GM13977 (cell line): ENCODE measurements at places on chromosomes 13 and 19.

- DNase-seq = no peak
These were observed 86.9 kb upstream of the DOCK9 start for GRCh38 chr13:99064624-99065234.

DNA sequence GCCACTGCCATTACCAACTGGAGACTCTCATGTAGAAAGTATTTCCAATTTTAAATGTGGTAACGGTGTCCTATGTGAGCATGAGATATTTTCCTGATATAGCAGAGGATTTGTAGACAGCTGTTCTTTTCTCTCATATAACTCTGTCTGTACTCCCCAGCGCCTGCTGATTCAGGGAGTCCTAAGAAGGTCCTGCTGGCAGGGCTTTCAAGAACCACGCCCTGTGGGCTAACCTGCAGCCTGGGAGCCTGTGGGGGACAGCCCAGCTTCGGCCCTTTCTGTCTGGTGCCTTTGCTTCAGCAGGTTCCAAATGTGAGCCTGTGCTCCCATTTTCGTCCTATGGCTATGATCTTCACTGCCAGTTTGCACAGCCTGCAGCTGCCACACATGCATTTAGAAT, 316.8 kb downstream of the ATP8A2 start:
- DNase-seq = no peak

DNA sequence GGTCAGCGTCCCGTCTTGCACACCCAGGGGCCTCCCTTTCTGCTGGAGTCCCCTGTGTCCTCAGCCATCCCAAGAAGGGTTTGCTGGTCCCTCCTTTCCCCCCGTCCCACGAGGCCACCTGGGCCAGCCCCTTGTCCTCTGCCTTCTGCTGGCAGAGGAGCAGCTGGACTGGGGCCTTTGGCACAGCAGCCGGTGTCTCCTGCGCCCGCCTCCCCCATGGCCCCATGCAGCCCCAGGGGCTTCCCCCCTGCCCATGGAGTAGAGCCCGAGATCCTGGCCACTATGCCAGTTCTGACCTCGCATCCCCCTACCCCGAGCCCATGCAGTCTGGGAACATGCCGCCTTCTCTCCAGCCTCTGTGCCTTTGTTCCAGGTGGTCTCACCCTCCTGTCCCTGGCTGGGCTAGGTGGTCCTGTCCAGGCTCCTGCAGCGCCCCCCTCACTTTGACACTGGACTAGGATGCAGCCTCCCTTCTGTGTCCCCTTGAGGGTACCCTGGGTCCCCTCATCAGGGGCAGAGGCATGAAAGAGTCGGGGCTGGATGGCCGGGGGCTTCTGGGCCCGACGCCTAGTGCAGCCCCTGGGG, 5.7 kb upstream of the GARIN5A start:
- DNase-seq = no peak

DNA sequence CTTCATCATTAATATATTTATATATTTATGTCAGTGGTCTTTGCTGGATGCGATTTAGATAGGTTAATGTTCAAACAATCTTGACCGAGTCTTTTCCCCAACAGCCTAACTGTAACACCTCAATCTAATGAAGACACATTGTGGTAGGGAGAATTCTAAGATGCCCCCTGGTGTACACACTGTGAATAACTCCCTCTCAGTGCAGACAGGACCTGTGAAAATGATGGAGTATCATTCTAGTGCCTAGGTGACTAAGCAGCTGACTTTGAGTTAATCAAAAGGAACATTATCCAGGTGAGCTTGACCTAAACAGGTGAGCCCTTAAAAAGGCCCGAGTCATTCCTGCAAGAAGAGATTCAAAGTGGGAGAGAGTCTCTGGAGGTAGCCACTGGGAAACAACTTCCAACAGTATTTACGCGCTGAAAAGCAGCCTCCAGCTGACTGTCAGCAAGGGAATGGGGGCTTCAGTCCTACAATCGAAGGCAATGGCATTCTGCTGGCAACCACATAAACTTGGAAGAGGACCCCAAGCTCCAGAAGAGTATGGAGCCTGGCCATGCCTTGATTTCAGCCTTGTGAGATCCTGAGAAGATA, 28.0 kb upstream of the KBTBD7 start:
- peak; percentile 60 for DNase-seq

DNA sequence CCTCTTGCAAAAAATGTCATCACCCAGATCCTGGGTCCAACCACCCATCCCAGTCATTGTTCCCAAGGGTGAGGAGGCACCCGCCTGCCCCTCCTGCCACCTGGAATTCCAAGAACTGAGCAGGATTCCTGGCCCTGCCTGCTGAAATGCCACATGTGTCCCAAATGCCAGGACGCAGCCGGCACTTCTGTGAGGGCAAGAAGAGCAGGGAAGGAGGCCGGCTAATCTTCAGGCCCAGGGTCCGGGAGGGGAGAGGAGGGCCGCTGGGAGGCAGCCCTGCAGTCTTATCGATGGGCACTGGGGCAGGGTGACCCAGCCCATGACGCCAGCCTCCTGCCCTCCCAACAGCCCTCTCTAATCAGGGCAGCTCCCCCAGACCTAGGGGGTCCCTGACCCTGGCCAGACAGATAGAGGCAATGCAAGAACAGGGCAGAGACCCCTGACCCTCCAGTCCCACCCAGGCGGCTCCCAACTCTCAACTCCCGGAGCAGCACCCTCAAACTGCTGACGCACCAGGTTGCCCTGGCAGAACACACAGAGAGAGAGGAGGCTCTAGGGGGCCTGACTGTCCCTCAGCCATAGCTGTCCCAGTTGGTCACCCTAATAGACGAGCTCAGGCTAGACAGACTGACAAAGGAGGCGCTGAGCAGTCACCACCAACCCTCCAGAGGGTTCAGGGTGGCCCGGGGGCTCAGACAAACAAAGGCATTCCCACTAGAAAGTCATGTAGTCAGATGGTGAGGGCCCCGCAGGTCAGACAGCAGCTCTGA, 1.5 kb downstream of the MFSD12 start:
- DNase-seq = no peak

GRCh38 chr13:106277484-106278154, 257.8 kb downstream of the EFNB2 start:
- no peak for DNase-seq

DNA sequence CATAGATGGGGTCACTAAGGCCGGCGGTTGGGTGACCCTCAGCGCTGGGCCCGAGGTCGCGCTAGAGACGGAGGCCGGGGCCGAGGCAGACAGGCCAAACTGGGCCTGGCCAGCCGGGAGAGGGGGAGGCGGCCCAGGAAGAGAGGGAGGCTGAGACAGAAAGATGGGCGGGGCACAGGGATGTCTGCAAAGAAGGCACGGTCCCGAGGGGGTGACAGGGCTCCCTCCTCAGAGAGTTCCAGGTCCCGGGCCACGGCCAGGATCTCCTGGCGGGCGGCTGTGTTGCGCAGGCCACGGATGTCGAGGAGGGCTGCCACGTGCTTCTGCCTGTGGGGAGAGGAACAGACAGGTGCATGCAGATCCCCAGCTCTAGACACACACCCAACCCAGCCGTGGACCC, 32.2 kb downstream of the EXOC3L2 start:
- no peak for DNase-seq

DNA sequence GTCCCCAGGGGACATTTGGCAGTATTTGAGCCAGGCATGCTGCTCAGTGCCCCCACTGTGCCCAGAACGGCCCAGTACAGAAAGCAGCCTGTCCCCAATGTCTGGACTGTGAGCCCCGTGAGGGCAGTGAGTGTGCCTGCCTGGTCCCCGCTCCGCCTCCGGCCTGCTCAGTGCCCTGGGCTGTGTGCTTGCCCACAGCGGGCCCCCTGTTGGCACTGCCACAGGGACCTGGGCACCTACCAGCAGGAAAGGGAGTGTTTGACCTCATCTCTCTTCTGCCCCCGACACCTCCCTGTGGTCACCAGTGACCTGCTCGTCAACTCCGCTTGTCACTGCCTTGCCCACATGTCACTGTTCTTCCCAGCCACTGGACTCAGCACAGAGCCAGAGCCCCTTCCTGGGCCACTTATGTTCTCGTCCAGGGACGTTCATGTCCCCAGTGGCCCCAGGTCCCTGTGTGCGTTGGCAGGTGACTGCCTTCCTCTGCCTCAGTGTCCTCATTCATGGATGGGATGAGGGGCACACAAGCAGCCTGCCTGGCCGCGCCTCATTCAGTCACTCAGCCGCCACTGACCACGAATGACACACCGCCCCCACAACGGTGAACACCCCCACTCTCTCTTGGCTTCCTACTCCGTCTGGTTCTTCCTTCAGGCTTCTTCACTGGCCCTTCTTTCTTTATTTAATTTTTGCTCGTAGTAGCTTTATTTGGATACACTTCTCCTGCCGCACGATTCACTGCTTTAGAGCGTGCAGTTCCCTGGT, 2.8 kb downstream of the FZR1 start:
- DNase-seq = no peak

- DNase-seq = no peak
These were observed 1.3 kb downstream of the RPS28 start for GRCh38 chr19:8322638-8322997.

- DNase-seq = no peak
These were observed 185.2 kb downstream of the KLF12 start for GRCh38 chr13:73948848-73949529.

DNA sequence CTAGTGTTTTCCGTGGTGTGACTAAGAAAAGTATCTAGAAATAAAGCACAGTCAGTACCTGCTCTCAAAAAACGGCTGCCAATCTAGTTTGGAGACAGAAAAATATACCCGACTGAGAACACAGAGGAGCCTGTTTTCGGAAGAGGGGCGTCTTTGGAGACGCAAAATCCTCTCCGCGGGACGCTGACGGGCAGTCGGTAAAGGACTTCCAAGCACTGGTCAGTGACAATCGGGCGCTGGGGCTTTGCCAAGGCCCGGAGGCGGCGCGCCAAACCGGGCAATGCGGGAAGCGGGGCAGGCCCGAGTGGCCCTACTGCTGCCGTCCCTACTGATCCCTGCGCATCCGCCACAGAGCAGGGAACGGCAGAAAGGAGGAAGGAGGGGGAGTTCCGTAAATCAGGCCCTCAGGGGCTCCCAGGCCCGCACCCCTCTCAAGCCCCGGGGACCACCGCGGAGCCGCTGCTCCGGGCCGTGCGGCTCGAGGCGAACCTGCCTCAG, 588 bp upstream of the DPY19L3 start:
- DNase-seq = no peak

- no peak for DNase-seq
These were observed 27.5 kb downstream of the LNX2 start for GRCh38 chr13:27592865-27593264.

DNA sequence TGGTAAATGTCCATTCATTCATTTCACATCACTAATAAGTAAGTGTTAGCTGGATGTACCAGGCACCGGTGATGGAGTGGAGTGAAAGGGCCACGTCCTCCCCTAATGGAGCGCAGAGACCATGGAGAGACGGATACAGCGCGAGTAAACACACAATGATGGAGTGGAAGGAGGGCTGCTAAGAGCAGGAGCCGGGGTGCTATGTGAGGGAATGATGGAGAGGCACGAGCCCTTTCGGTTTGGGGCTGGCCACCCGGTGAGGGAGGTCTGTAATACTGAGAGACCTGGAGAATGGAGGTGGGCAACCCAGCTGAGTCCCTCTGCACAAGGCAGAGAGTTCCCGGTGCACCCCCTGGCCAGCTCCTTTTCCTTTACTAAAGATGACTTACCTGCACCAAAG, 53.7 kb downstream of the PEPD start:
- DNase-seq = no peak

GRCh38 chr19:49468199-49468598, 5.8 kb upstream of the FLT3LG start:
- DNase-seq = no peak

GRCh38 chr13:73451221-73452029, 392.6 kb downstream of the KLF5 start:
- no peak for DNase-seq

GRCh38 chr19:48329167-48329891, 4.0 kb downstream of the EMP3 start:
- DNase-seq = no peak

GRCh38 chr13:30654430-30654829, 36.7 kb downstream of the USPL1 start:
- no peak for DNase-seq

DNA sequence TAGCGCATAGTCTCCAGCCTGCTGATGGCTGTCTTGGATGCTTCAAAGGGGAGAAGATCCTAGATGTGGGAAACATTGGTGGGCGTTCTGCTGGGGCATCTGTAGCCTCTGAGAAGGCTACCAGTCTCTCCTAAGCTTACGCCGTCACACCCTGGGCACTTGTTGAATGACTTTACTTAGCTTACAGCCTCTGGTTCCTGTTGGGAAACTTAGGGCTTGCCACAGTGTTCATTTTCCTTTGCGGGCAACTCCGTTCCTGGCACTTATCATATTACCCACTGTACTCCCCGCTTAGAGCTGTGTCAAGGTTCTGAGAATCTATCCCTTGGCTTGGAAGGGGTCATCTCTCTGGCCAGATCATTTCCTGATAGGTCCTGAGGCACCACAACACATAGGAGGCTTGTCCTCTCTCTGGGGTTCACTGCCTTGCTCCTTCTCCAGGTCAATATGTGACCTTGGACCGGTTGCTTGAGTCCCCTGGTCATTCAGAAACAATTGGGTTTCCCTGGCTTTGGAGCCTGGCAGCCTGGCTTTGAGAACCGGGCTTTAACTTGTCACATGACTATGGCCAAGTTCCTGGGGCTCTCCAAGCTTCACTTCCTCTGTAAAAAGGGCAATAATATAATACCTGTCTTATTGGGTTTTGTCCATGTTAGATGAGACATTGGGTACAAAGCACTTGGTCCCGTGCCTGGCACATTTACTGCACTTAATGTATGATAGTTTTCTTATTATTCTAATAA, 20.5 kb upstream of the ALOX5AP start:
- no peak for DNase-seq

- DNase-seq = no peak
These were observed 446.4 kb downstream of the GPC6 start for GRCh38 chr13:93672996-93673395.

DNA sequence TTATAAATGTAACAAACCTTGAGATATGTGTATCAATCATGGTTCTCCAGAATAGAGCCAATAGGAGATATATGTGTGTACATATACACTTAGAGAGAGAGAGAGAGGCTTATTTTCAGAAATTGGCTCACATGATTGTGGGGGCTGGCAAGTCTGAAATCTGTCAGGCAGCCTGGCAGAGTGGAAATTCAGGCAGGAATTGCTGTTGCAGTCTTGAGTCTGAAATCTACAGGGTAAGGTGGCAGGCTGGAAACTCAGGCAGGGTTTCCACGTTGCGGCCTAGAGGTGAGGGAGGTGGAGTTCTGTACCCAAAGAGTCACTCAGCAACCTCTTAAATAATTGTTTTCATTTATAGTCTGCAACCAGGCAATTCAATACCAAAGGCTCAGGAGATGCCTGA, 218.4 kb downstream of the B3GLCT start:
- DNase-seq = no peak

DNA sequence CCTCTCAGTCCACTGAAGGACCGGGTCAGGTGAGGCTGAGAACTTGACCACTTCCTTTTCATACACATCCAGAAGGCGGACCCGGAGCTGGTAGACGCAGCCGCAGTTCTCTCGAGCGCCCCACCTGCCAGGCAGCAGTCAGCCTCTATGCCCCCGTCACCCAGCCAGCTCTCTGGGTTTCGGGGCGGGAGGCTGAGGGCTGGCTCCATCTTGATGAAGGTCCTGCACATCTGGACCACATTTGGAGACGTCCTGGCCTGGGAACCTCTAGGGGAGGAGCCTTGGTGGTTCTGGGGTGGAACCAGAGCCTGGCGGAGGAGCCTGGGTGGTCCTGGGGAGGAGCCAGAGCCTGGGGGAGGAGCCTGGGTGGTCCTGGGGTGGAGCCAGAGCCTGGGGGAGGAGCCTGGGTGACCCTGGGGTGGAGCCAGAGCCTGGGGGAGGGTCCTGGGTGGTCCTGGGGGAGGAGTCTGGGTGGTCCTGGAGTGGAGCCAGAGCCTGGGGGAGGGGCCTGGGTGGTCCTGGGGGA, 14.3 kb downstream of the MRPS12 start:
- DNase-seq = no peak

GRCh38 chr19:30085394-30085793, 143.4 kb downstream of the URI1 start:
- no peak for DNase-seq
